ENCODE measurements at places on chromosomes 2 and 18.
A peak's percentile ranks its signal among the peaks of the same experiment; 100 is the strongest.

- H3K4me1 ChIP-seq = no peaks in the 10 kb centered on the region
- no peak for DNase-seq
- no peaks in the 10 kb centered on the region for H3K36me3 ChIP-seq
- H3K27me3 ChIP-seq = no peaks in the 10 kb centered on the region
Measured at GRCh38 chr2:161131804-161132203, 28.4 kb upstream of the TANK start.

GRCh38 chr2:16747689-16748088 is 82.1 kb upstream of the CYRIA start:
- H3K4me1 ChIP-seq = no peaks in the 10 kb centered on the region
- no peak for DNase-seq
- H3K4me3 ChIP-seq = no peak overlapping the region
- H3K27ac ChIP-seq = no peak overlapping the region
- no peaks in the 10 kb centered on the region for H3K27me3 ChIP-seq
- no peaks in the 10 kb centered on the region for H3K36me3 ChIP-seq

DNA sequence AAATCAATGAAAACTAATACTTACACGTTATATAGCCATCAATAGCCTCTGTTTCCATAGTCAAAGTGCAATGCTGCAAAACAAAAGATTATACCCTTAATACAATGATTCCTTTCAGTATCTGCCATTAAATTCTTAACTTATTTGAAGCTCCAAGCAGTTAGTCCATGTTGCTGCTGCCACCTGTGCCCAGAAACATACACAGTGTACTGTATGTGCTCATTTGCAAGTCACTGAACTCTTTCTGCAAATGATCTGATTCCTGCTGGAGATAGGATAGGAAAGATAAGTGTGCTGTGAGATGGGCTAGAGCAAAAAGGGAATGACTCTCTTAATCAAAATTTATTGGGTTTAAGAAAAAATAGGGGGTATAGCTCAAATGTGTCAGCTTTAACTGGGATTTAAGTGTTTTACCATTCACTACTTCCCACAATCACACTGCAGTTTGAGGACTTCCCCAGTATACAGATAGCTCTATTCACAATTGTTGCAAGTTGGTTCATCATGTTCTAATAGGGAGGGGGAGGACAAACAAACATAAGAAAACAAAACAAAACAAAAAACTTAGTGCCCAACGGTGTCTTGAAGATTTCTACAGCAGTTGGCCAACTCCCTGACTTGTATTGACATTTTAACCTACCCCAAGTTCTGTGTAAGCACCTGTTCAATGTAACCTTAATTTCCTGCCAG is 2.7 kb downstream of the IKZF2 start:
- H3K4me1 ChIP-seq = no peaks in the 10 kb centered on the region
- H3K36me3 ChIP-seq = no peaks in the 10 kb centered on the region
- no peaks in the 10 kb centered on the region for H3K27me3 ChIP-seq
- no peak for DNase-seq

DNA sequence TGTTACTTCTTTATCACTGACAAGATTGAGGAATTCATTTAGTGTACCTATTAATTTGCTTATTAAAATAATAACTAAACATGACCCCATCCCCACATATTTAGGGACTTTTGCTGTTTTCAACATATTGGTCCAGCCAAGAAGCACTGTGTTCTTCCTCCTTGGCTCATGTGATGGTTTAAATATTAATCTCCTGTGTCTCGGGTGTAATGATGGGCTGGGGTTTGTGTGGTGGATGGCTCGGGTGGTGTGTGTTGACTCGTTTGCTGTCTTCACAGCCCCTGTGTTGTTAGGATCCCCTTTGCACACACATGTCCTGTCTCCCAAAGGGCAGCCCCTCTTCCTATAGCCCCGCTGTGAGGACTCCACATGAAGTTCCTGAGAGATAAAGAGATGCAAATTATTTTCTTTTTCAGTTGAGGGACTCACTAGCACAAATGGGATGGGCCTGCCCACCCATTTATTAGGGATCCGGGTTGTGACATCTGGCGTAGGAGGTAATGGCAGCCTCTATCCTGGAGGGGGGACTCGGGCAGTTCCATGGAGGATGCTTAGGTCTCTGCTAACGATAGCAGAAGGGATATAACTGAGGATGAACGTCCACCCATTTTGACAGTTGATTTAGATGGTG is 53.4 kb downstream of the FHOD3 start:
- H3K27me3 ChIP-seq = no peaks in the 10 kb centered on the region
- no peaks in the 10 kb centered on the region for H3K4me1 ChIP-seq
- no peak overlapping the region for H3K4me3 ChIP-seq
- DNase-seq = no peak

DNA sequence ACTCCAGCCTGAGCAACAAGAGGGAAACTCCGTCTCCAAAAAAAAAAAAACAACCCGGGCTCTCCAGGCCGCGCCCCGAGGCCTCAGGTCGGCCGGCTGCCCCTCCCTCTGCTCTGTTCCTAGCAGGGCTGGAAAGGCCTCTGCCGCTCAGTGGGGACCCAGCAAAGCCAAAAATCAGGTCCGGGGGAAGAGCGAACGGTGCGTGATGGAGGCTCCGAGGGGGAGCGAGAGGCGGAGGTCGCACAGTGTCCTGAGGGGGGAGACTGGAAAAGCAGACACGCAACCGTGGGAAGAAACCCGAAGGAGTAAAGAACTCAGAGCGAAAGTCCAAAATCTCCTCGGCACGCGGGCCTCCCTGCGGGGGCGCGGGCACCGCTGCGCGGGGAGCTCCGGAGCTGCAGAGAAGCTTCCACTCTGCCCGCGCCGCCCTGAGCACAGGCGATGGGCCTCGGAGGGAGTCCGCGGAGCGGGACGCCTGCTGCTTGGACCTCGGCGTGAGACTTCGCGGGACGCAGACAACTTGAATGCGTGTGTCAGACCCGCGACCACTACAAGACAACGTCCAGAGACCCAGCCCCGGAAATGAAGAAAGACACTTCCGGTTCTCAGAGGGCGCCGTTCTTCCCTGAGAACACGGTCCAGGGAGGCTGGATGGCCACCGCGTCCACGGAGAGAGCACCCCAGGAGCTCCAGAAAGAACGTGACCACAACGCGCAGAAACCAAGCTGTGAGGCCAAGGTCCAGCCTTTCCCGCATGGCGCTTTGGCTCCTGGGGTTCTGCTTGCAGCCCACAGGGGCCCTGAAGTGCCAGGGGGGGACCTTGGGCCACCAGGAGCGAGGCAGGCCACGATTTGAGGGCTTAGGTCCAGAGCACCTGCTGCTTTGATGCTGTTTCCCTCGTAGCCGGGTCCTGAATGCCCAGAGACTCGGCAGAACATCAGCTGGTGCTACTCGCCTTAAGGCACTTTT is 219.8 kb downstream of the DPP10 start:
- H3K4me3 ChIP-seq = peak overlapping the region; percentile 68
- H3K36me3 ChIP-seq = no peaks in the 10 kb centered on the region

- no peak overlapping the region for H3K4me3 ChIP-seq
- no peaks in the 10 kb centered on the region for H3K36me3 ChIP-seq
- no peak for DNase-seq
- H3K27me3 ChIP-seq = no peaks in the 10 kb centered on the region
- H3K27ac ChIP-seq = no peak overlapping the region
Measured at GRCh38 chr2:47483191-47483590, 80.2 kb downstream of the MSH2 start.

GRCh38 chr2:285531-285930 is 2.4 kb downstream of the ALKAL2 start:
- no peak overlapping the region for H3K4me3 ChIP-seq
- no peaks in the 10 kb centered on the region for H3K36me3 ChIP-seq
- no peak overlapping the region for H3K27ac ChIP-seq
- H3K4me1 ChIP-seq = peaks cover 20% of the 10 kb centered on the region
- H3K27me3 ChIP-seq = no peaks in the 10 kb centered on the region

- no peak overlapping the region for H3K4me3 ChIP-seq
- no peaks in the 10 kb centered on the region for H3K4me1 ChIP-seq
- H3K27ac ChIP-seq = no peak overlapping the region
- DNase-seq = no peak
Measured at GRCh38 chr18:8380006-8380405, 229.2 kb upstream of the RAB12 start.

DNA sequence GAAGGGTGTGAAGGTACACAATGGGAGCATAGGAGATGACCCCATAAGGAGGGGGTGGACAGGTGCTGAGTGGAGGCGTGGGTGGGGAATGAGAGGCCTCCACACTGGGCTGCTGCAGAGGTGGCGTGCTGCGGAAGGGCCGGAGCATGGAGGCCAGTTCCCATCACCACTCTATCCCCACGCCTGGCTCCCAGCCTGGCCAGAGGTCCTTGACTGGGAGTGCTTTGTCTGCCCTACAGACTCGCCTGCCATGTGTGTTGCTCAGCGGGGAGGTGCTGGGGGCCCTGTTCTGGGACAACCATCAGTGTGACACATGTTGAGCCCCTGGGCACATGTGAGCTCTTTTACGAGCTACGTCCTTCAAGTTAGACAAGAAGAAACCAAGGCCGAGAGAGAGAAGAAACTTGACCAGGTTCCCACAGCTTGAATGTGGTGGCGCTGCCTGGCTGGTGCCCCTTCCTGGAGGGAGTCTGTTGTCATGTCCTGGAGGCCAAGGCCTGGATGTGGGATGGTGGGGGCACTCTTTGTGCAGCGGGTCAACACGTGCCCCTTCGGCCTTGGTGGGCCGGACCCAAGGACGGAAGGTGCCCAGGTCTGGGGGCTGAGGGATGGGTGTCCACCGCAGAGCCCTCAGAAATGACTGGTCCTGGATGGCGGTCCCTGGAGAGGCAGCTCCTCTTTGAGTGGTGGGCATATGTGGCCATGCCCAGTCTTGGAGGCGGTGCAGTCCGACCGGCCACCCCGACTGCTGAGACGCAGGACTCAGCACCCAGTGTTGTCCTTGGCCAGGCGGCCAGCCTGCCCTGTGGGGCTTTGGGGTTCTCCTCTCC is 1.2 kb upstream of the INPP5D start:
- no peaks in the 10 kb centered on the region for H3K36me3 ChIP-seq
- no peaks in the 10 kb centered on the region for H3K27me3 ChIP-seq
- peak; percentile 6 for DNase-seq
- peaks cover 11% of the 10 kb centered on the region for H3K4me1 ChIP-seq
- no peak overlapping the region for H3K4me3 ChIP-seq

GRCh38 chr2:98507461-98507860 is 62.8 kb downstream of the INPP4A start:
- peak overlapping the region; percentile 58 for H3K27ac ChIP-seq
- H3K4me3 ChIP-seq = no peak overlapping the region
- no peaks in the 10 kb centered on the region for H3K36me3 ChIP-seq
- H3K4me1 ChIP-seq = peaks cover 39% of the 10 kb centered on the region

GRCh38 chr2:233519787-233520611 is 46.6 kb downstream of the USP40 start:
- H3K4me3 ChIP-seq = no peak overlapping the region
- no peaks in the 10 kb centered on the region for H3K36me3 ChIP-seq
- no peaks in the 10 kb centered on the region for H3K4me1 ChIP-seq
- DNase-seq = no peak
- no peak overlapping the region for H3K27ac ChIP-seq

DNA sequence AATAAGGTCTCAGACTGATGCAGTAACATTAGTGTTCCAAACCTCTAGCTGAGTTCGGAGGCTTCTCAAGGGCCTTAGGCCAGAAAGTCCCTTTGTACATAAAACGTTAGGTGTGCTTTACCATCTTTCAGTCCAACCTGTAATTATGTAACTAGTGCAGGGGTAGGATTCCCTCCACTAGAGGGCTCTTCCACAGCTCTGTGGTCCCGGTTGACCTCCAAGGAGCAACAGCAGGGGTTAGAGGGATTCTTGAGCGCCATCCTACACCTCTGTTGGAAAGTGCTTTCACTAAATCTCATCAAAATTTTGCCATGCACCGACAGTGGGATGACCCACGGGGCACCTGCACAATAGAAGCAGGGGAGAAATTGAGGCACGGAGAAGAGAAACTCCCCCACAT is 155.8 kb upstream of the LRP1B start:
- no peaks in the 10 kb centered on the region for H3K4me1 ChIP-seq
- H3K36me3 ChIP-seq = no peaks in the 10 kb centered on the region
- H3K4me3 ChIP-seq = peak overlapping the region; percentile 2

DNA sequence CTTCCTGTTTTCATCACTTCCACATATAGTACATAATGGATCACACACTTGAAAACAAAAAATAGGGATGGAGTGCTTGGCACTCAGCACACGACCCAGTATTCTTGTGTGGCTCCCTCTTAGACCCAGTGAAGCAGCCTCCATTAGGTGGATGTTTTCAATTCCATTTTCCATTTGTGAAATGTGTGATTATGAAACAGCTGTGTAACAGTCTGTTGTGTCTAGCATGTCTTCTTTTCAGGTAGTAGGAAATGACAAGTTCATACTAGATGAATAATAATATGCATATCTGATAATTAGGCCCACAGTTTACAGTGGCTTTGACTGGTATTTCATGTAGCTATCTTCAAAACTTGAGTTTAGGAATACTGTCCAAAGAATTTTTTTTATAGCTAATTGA is 35.5 kb downstream of the EML6 start:
- no peaks in the 10 kb centered on the region for H3K36me3 ChIP-seq
- H3K4me1 ChIP-seq = no peaks in the 10 kb centered on the region
- H3K27me3 ChIP-seq = no peaks in the 10 kb centered on the region
- H3K4me3 ChIP-seq = no peak overlapping the region
- H3K27ac ChIP-seq = no peak overlapping the region

GRCh38 chr2:118846953-118847761 is at the start of gene EN1:
Gene EN1, minus strand, starts transcription at chr2:118847648. Its CDS starts 481 bp downstream, at chr2:118847167.
- no peak for DNase-seq
- H3K36me3 ChIP-seq = no peaks in the 10 kb centered on the region
- peak within 1 kb of the TSS; percentile 31 for H3K4me3 ChIP-seq
- peaks cover 5% of the 10 kb centered on the region for H3K27me3 ChIP-seq
- no peak within 1 kb of the TSS for H3K27ac ChIP-seq

DNA sequence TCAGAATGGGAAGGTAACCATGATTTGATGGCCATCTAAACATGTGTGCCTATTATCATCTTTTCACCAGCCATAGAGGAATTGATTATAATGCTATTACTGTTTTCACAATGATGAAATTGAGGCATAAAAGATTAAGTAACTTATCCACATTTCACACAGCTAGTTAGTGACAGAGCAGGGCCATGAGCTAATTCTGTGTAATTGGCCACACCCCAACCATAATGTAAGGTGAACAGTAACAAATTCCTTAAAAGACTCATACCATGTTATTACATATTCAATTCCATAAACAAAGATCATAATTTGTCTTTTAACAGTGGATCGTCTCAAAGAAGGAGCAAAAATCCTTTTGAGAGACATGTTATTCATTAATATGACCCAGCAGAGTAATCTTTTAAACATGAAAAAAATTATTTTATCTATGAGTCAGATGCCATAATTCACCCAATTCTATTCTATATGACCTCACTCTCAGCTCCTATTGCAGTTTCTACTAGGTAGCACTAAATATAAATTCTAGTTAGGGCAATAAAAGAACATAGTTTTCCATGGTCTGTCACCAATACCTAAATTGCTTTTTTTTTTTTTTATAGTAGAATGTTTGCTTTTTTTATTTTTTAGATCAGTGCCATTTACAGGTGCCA is 475.8 kb upstream of the SLC39A10 start:
- no peaks in the 10 kb centered on the region for H3K27me3 ChIP-seq
- H3K4me3 ChIP-seq = no peak overlapping the region
- H3K36me3 ChIP-seq = no peaks in the 10 kb centered on the region
- H3K4me1 ChIP-seq = no peaks in the 10 kb centered on the region

GRCh38 chr2:168814939-168815907 is 12.8 kb downstream of the NOSTRIN start:
- H3K4me3 ChIP-seq = no peak overlapping the region
- no peaks in the 10 kb centered on the region for H3K27me3 ChIP-seq
- H3K27ac ChIP-seq = no peak overlapping the region
- H3K4me1 ChIP-seq = peaks cover 68% of the 10 kb centered on the region
- H3K36me3 ChIP-seq = no peaks in the 10 kb centered on the region
- DNase-seq = peak; percentile 53

- no peaks in the 10 kb centered on the region for H3K36me3 ChIP-seq
- no peak overlapping the region for H3K27ac ChIP-seq
- no peaks in the 10 kb centered on the region for H3K4me1 ChIP-seq
Measured at GRCh38 chr2:224126440-224126839, 87.4 kb upstream of the SERPINE2 start.
